ENCODE measurements at places on chromosomes 11 and 22. TPM values are rescaled to one million over a fixed set of nuclear protein-coding genes. Genes with fewer than 3 reads are reported as not detected.

- H3K27ac ChIP-seq = no peak overlapping the region
- no peak overlapping the region for H3K4me3 ChIP-seq
- DNase-seq = no peak
- peaks cover 4% of the 10 kb centered on the region for H3K4me1 ChIP-seq
These were observed 16.8 kb downstream of the EXT2 start for GRCh38 chr11:44112091-44112821.

DNA sequence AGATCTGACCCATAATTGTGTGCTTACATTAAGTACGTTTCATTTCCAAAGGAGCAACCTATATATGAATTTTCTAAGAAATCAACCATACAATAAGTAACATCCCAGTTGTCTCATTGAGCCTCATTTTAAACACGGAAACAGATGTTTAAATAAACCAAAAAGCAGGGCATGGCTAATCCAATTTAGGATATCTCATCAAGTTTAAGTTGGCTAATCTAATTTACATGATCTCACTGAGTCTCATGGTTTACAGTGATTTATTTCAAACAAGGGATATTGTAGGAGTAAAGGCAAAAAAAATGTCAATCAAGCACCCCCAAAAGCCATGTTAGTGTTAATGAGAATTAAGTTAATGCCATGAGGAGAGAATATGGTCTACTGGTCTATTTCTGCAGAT lies 499.8 kb upstream of the CCDC90B start:
- no peaks in the 10 kb centered on the region for H3K27me3 ChIP-seq
- H3K36me3 ChIP-seq = no peaks in the 10 kb centered on the region
- no peak overlapping the region for H3K4me3 ChIP-seq
- no peak for DNase-seq

GRCh38 chr22:50190941-50191741 lies 5.4 kb downstream of the TRABD start:
- H3K4me1 ChIP-seq = peaks cover 68% of the 10 kb centered on the region
- peak overlapping the region; percentile 97 for H3K27ac ChIP-seq
- peak; percentile 91 for DNase-seq
- H3K27me3 ChIP-seq = no peaks in the 10 kb centered on the region

- no peaks in the 10 kb centered on the region for H3K4me1 ChIP-seq
- no peaks in the 10 kb centered on the region for H3K36me3 ChIP-seq
- H3K4me3 ChIP-seq = no peak overlapping the region
- no peak overlapping the region for H3K27ac ChIP-seq
- H3K27me3 ChIP-seq = no peaks in the 10 kb centered on the region
These were observed 43.0 kb upstream of the ZC3H12C start for GRCh38 chr11:110050201-110050506.

DNA sequence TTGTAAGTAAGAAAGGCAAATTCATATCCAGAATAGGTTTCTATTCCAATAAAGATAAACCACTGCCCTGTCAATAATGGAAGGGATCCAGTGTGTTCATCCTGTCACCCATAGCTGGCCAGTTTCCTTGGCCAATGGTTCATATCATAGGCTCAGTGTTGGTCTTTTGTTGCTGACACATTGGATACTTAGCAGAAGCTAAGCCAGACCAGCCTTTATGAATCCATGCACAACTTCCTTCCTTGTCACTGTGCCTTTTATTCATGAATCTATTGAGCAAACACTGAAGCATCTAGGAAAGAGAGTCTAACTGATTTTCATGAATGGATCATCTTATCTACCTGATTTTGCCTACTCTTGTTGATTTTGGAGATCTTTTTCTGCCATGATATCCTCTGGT lies 20.0 kb downstream of the OR2AT4 start:
- H3K27me3 ChIP-seq = no peaks in the 10 kb centered on the region
- H3K4me1 ChIP-seq = no peaks in the 10 kb centered on the region
- H3K27ac ChIP-seq = no peak overlapping the region
- H3K4me3 ChIP-seq = no peak overlapping the region

GRCh38 chr11:46378296-46378695 lies 3.2 kb upstream of the MDK start:
- no peak overlapping the region for H3K27ac ChIP-seq
- no peak overlapping the region for H3K4me3 ChIP-seq
- peaks cover 12% of the 10 kb centered on the region for H3K4me1 ChIP-seq
- DNase-seq = no peak
- H3K36me3 ChIP-seq = peaks cover 37% of the 10 kb centered on the region

GRCh38 chr11:102320679-102321078 lies 3.4 kb downstream of the BIRC3 start:
- peak overlapping the region; percentile 95 for H3K27ac ChIP-seq
- H3K4me1 ChIP-seq = peaks cover 58% of the 10 kb centered on the region
- H3K27me3 ChIP-seq = no peaks in the 10 kb centered on the region
- peaks cover 12% of the 10 kb centered on the region for H3K36me3 ChIP-seq

GRCh38 chr11:66011785-66012303 lies at the start of gene CST6:
Gene CST6 (plus strand): TSS chr11:66012008. CDS start chr11:66012045, 37 bp downstream.
- no peaks in the 10 kb centered on the region for H3K4me1 ChIP-seq
- H3K27ac ChIP-seq = no peak within 1 kb of the TSS
- no peaks in the 10 kb centered on the region for H3K36me3 ChIP-seq
- peaks cover 13% of the 10 kb centered on the region for H3K27me3 ChIP-seq

- no peak overlapping the region for H3K27ac ChIP-seq
- no peak for DNase-seq
- peaks cover 28% of the 10 kb centered on the region for H3K4me1 ChIP-seq
- peak overlapping the region; percentile 7 for H3K4me3 ChIP-seq
- H3K27me3 ChIP-seq = no peaks in the 10 kb centered on the region
These were observed 9.9 kb upstream of the CASP12 start for GRCh38 chr11:104908186-104908531.

YPEL1 gene
- total RNA-seq = 8.0 TPM

ALG8 gene
- total RNA-seq = 31.2 TPM

SELENOH gene
- total RNA-seq = 113 TPM

MS4A3 gene
- not detected for total RNA-seq

CDKN1C gene
- total RNA-seq = 4.9 TPM

ABCG4 gene
- total RNA-seq = 0.09 TPM

CADM1 gene
- total RNA-seq = 5.6 TPM

ARRB1 gene
- 45.0 TPM for total RNA-seq

GPR137 gene
- total RNA-seq = 30.6 TPM

NDUFS3 gene
- 71.0 TPM for total RNA-seq

Measured in CD4-positive, alpha-beta memory T cell (primary cell).